Fibroblast of the aortic adventitia (primary cell): ENCODE measurements at places on chromosomes 16 and 17.

- no peak for DNase-seq
These were observed 36.1 kb upstream of the CBFA2T3 start for GRCh38 chr16:89013111-89013510.

DNA sequence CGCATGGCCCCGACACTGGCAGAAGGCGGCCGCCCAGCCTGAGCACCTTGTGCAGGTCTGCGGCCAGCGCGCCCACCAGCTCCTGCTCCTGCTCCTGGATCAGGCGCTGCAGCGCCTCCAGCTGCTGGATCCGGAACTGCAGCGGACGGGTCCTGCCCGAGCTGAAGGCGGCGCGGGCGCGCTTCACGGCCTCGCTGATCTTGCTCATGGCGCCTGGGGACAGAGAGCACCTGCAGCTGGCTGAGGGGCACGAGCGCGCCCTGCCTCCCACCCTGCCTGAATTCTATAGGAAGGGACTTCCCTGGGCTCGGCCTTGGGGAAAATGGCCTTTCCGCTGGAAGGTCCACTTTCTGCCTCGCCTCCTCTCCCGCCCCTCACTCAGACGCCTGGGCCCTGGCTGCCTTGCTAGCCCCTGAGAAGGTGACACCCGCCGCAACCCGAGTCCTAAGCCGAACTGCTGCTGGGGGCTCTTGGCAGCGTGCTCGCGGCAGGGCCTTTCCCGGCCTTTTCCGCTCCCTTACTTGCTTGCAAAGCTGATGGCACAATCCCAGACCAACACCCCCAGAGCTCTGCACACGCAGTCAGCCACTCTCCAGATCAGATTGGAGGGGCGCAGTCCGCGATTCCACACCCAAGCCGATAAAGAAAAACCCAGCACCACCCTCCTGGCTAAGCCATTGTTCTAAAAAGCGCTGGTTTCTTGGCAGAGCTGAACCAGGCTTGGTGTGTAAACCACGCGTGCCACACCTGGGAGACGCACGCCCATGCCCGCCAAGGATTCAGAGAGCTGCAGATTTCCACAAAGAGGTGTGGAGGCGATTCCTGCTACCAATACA, 3.0 kb downstream of the ALDH3A1 start:
- peak; percentile 65 for DNase-seq

GRCh38 chr17:33732116-33732515, 439.0 kb upstream of the ASIC2 start:
- DNase-seq, result no peak

- peak; percentile 97 for DNase-seq
These were observed 14.9 kb downstream of the IGFBP4 start for GRCh38 chr17:40457964-40458791.

GRCh38 chr17:30005709-30006320, 64.4 kb downstream of the EFCAB5 start:
- DNase-seq, result peak; percentile 72
